ENCODE measurements at places on chromosomes 6 and 20.

DNA sequence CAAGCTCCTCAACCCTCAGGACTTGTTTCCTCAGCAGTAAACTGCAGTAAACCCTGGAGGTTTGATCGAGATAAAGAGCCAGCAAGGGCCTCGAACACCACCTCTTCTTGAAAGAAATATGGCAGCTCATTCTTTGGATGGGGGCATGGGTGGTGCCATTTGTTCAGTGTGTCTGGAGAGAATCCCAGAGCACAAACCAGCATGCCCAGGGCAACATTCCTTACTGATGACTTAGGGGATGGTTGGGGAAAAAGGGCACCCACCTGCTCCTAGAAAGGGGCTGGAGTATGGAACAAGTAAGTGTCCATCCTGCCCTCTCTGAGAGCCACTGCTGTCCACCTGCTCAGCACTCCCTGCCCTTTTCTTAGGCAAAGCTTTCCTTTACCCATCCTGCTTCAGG lies 31.3 kb upstream of the ZFAND3 start:
- no peak for DNase-seq

DNA sequence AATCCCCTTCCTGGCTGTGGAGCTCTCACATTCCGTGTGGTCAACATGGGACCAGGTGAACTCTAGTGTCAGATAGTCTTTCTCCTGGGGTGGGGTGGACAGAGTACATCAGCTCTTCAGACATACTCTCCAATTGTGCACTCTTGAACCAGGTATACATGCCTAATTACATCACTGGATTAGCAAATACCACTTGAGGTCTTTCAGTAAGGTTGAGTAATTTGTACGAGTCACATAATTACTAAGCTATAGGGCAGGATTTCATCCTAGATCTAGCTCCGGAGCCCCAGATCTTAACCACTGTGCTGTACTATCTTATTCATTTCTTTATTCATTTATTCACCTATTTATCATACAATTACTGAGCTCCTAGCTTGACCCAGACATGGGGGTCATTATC lies 821.3 kb downstream of the TFAP2A start:
- no peak for DNase-seq

- DNase-seq, result no peak
Observed at GRCh38 chr6:46776070-46776712, 17.0 kb upstream of the MEP1A start.

- peak; percentile 78 for DNase-seq
Observed at GRCh38 chr6:56542364-56543331, 100.0 kb downstream of the DST start.

DNA sequence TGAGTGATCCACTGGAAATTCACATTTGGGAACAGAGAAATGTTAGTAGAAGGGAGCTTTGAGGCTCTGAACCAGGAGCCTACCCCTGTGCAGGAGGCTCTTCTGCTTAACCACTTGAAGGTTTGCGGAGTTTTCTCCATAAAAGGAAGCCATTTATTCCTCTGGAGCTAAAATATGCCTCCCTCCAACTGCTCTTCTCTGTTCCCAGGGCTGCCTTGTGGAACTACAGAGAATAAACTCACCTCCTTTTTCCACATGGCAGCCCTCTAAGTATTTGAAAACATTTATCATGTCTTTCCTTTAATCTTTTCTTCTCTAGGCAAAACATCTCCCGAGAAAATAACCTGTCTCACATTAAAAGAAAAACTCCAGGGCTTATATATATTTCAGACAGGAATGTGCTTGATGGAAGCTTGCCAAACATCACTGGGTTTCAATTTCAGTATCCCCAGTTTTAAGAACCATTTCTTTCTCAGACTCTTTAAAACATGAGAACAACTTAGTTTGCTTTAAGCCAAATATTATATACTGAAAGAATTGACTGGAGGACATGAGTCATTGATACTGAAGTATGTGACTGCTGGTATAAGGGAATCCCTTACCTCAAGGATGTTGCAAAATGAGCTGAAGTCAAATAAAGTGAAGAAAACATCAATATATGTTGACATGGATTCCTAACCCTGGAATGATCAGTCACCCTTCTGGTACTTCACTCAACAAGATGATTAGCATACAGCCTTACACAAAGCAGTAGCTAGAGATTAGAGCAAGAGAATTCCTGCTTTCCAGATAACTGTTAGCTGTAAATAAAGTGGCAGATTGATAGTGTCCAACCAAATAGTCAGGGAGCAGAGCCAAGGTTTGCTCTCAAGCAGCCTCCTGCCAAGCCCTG lies 74.0 kb downstream of the ZBTB2 start:
- no peak for DNase-seq

GRCh38 chr20:62618611-62619529 lies 23.4 kb upstream of the SLCO4A1 start:
- no peak for DNase-seq

DNA sequence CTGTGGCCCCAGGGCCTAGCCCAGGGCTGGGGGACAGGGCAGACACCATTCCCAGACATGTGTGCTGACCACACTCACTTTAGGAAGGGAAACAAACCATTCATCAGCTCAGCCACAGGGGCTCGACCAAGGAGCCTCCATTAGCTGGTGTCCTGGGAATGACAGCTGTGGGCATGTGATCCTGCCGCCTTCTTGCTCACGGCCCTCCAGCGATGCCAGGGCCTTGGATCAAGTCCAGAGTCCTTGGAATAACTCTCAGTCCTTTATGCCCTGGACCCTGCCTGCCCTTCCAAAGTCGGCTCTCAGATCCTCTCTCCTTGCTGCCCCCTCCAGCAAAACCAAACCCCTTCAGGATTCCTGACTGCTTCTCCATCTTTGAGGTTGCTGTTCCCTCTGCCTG lies 165.0 kb upstream of the RNF24 start:
- DNase-seq, result no peak

GRCh38 chr6:98470821-98471220 lies 363.6 kb upstream of the POU3F2 start:
- no peak for DNase-seq

- no peak for DNase-seq
Observed at GRCh38 chr6:63565058-63565726, 7.1 kb upstream of the LOC128125822 start.

GRCh38 chr6:3633711-3634110 lies 117.8 kb downstream of the PXDC1 start:
- DNase-seq, result no peak

GRCh38 chr6:44100088-44100550 lies 27.1 kb downstream of the MRPL14 start:
- peak; percentile 58 for DNase-seq

DNA sequence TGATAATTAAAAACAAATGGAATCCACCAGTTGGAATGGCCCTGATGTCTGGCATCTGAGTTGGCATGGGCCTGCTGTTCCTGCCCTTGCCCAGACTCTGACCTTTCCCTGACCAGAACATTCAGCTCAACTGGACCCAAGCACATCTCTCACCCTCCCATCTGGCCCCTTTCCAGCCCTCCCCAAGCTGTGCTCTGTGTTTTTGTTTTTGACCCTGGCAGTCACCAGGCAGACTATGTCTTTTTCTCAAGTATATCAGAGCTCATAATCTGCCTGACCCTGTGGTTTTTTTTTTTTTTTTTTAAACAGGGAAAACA lies 117.6 kb downstream of the TRDN start:
- DNase-seq, result no peak

GRCh38 chr6:160137130-160137988 lies 15.7 kb downstream of the SLC22A1 start:
- no peak for DNase-seq

GRCh38 chr20:911882-912600 lies 4.1 kb downstream of the ANGPT4 start:
- no peak for DNase-seq

DNA sequence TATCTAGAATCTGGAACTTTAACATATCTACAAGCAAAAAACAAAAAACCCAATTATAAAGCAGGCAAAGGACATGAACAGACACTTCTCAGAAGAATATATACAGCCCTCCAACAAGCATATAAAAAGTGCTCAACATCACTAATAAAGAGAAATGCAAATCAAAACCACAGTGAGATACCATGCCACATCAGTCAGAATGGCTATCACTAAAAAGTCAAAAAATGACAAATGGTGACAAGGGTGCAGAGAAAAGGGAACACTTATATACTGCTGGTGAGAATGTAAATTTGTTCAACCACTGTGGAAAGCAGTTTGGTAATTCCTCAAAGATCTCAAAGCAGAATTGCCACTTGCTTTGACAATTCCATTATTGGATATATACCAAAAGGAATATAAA lies 215.0 kb upstream of the EYS start:
- no peak for DNase-seq

DNA sequence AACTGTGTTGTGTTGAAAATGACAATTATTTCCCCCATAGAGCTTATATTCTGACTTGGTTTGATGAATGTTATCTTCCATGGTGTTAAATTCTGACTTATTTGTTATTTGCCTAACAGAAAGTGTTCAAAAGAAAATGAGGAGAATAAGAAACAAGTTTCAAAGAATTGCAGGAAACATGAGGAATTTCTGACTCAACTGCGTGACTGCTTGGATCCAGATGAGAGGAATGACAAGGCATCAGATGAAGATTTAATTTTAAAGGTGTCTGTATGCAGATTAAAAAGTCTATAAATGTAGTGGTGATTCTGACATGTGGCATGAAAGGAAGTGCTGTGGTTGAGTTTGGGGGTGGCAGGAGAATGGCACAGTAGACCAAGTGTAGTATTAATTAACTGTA lies 50.6 kb downstream of the CCDC170 start:
- no peak for DNase-seq

GRCh38 chr6:125742024-125742423 lies 7.4 kb upstream of the HEY2 start:
- no peak for DNase-seq

GRCh38 chr6:101302593-101302992 lies 90.9 kb upstream of the GRIK2 start:
- DNase-seq, result no peak

GRCh38 chr6:40319124-40319523 lies 268.0 kb downstream of the LRFN2 start:
- DNase-seq, result no peak

GRCh38 chr6:125932451-125932795 lies 24.1 kb upstream of the HINT3 start:
- DNase-seq, result no peak

DNA sequence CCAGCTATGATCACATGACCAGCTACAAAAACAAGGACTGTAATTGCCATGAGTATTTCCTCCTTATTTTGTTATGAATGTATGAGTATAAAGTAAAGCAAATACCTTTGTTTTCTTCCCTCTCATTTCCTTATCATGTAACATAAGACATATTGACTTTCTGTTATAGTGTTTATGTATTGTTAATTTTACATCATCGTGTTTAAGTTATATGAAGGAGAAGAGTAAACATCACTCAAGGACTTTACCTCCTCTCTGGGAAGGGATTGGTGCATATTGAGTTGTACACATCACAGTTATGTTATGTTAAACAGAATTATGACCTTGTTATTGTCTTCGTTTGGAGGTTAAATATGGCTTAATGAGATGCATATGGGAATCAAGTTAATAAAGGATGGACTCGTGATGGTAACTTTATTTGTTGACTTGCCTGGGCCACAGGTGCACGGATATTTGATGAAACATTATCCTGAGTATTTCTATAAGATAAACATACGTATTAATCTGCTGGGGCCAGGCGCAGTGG lies 57.3 kb upstream of the CNKSR3 start:
- no peak for DNase-seq

GRCh38 chr6:154039231-154039842 lies at the start of gene OPRM1:
OPRM1 (plus strand) TSS chr6:154039240; CDS start chr6:154039545, 305 bp downstream.
- peak; percentile 89 for DNase-seq

- no peak for DNase-seq
Observed at GRCh38 chr20:21508230-21509078, 5.4 kb downstream of the NKX2-2 start.

- no peak for DNase-seq
Observed at GRCh38 chr20:61596687-61597330, 344.7 kb downstream of the CDH4 start.

- no peak for DNase-seq
Observed at GRCh38 chr6:40998661-40999060, 40.4 kb downstream of the UNC5CL start.

DNA sequence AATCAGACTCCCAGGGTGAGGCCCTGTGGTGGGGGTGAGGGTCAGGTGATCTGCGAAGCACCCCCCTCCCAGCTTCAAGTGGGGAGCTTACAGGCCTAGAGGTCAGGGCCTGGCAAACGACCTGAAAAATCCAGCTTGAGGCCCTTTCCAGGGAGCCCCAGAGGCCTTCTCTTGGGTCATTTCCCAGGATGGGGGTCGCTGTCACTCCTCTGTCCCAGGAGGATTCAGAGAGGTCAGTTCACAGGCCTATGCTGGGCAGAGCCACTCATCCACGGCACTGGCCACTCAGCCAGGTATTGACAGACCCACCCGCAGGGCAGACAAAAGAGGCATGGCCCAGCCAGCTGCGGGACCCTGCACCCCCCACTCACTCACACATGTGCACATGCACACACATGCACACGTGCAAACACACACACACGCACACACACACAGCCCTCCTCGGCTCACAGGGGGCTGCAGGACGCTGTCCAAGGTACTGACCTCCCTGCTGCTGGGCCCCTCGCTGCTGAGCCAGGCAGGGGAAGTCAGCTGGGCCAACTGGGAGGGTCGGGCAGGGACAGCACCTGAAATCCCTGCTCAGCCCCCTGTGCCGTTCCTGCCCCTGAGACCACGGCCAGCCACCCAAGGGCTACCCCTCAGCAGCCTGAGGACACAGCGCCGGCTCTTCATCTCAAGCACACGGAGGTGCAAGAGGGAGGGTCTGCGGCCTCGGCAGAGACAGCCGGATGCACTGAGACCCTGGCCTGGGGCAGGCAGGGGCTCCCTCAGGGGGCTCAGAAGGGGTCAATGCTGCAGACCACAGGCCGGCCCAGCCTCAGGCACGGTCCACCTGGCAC lies 113.8 kb downstream of the TAF4 start:
- peak; percentile 79 for DNase-seq

DNA sequence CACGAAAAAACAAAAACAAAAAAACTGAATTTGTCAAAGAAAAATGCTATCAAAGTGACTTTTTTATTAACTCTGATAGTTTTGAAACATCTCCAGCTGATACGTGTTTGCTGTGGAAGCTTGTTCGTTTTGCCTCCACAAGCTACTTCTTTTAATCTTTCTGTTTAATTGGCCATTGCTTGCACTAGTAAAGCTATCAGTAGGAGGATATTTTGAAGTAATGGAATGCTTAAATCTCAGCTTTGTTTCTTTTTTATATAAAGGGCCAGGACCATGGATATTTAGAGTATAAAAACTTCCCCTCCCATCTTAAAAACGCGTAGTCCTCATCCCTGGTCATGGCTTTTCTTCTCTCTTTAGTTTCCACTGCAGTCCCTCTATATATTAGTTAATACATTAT lies 344.0 kb downstream of the NKAIN2 start:
- DNase-seq, result no peak

GRCh38 chr6:21151119-21151518 lies 442.4 kb upstream of the SOX4 start:
- DNase-seq, result no peak

- DNase-seq, result no peak
Observed at GRCh38 chr6:46130666-46131065, 877 bp downstream of the ENPP4 start.
